H9 (cell line): ENCODE measurements at places on chromosomes 6 and 20. TPM values are rescaled to one million over a fixed set of nuclear protein-coding genes. Genes with fewer than 3 reads are reported as not detected.

The LY86 gene
- not detected in 2 replicates for total RNA-seq

- no peak overlapping the region for H3K27ac ChIP-seq
- H3K36me3 ChIP-seq = no peaks in the 10 kb centered on the region
- H3K4me1 ChIP-seq = no peaks in the 10 kb centered on the region
- peaks cover 15% of the 10 kb centered on the region for H3K27me3 ChIP-seq
- no peak overlapping the region for H3K4me3 ChIP-seq
- DNase-seq = no peak
Measured at GRCh38 chr20:46176739-46177378, 58.7 kb downstream of the CD40 start.

GRCh38 chr6:37230104-37230503 is 27.5 kb upstream of the TBC1D22B start:
- no peaks in the 10 kb centered on the region for H3K4me1 ChIP-seq
- DNase-seq = no peak
- H3K27ac ChIP-seq = no peak overlapping the region
- no peaks in the 10 kb centered on the region for H3K27me3 ChIP-seq
- H3K4me3 ChIP-seq = no peak overlapping the region
- no peaks in the 10 kb centered on the region for H3K36me3 ChIP-seq

The ZKSCAN8 gene
- total RNA-seq = 22.4 and 25.4 TPM in 2 replicates

The KIF25 gene
- 0.22 and 0.59 TPM in 2 replicates for total RNA-seq

The ZNF334 gene
- 17.2 and 19.5 TPM in 2 replicates for total RNA-seq

GRCh38 chr6:85747666-85748065 is 105.0 kb upstream of the SYNCRIP start:
- H3K27ac ChIP-seq = no peak overlapping the region
- no peak overlapping the region for H3K4me3 ChIP-seq
- no peaks in the 10 kb centered on the region for H3K27me3 ChIP-seq

DNA sequence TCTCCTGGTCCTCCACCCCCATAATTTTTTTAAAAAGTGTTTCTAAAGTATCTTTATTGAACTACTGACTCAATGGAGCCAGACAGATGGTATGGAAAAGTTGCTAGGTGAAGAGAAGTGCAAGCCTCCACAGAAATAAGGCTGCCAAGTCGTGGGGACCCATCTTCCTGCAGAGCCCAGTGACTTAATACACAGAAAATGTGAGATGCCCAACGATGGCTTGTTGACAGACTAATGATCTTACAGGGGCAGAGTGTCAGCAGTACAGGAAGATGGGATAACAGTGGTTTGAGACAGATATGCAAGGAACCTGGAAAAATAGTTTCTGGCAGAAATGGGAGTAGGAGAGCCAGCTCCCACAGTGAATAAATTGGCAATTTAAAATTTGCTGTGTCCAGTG is 43.3 kb downstream of the FYN start:
- no peaks in the 10 kb centered on the region for H3K27me3 ChIP-seq
- no peak overlapping the region for H3K27ac ChIP-seq
- DNase-seq = no peak
- H3K4me3 ChIP-seq = no peak overlapping the region
- no peaks in the 10 kb centered on the region for H3K36me3 ChIP-seq

The RSPO3 gene
- not detected in 2 replicates for total RNA-seq

DNA sequence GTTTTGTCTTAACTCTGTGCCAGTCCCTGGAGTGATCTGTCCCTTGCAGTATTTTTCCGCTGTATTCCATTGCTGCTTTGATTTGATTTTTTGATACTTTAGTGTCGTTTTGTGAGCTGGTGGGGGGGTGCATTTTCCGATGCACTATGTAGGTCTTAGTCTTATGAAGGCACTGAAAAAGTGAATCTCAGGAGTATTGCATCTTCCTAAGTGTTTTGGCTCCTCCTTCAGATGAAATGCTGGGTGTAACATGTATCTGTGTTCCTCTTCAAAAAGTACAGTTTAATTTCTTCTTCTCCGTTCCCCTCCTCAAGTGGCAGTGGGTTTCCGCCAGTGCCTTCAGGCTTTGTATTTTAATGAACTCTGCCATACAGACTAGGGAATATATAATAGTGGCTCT is 580.7 kb upstream of the GJE1 start:
- H3K4me1 ChIP-seq = no peaks in the 10 kb centered on the region
- no peak overlapping the region for H3K27ac ChIP-seq
- no peak for DNase-seq
- peaks cover 39% of the 10 kb centered on the region for H3K36me3 ChIP-seq

The ERVFRD-1 gene
- not detected in 2 replicates for total RNA-seq

GRCh38 chr6:108546079-108547049 is 14.4 kb upstream of the FOXO3 start:
- no peak overlapping the region for H3K27ac ChIP-seq
- no peak overlapping the region for H3K4me3 ChIP-seq
- peaks cover 2% of the 10 kb centered on the region; the same call in 1 of the 2 replicates for H3K4me1 ChIP-seq

DNA sequence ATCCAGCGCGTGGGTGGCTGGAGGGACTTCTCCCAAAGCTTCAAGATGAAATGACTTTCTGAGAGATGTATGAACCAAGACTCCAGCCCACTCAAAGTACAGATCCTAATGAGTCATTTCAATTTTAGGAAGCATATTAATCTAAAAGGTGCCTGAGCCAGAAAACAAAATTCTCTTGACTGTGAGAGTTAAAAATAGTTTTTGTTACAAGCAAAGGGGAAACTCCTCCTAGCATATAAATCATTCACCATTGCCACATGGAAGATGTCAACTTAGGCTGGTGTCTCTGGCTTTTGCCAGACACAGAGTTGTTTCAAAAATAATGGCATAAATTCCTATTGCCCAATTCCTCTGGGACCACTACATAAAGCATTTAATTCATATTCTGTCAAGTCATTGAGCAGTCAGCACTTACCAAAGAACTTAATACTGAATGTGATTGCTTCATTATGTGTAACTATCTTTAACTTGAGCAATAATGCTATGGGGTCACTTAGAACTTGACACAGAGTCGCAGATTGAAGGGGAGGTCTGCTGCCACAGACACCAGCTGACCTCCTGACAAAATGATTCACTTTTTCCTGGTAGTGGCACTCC is 280.6 kb downstream of the SLC35F1 start:
- H3K4me3 ChIP-seq = no peak overlapping the region
- H3K4me1 ChIP-seq = no peaks in the 10 kb centered on the region; the same call in 1 of the 2 replicates
- DNase-seq = no peak
- no peak overlapping the region for H3K27ac ChIP-seq
- no peaks in the 10 kb centered on the region for H3K36me3 ChIP-seq

- H3K27me3 ChIP-seq = no peaks in the 10 kb centered on the region
- H3K36me3 ChIP-seq = no peaks in the 10 kb centered on the region
- DNase-seq = no peak
- no peaks in the 10 kb centered on the region for H3K4me1 ChIP-seq
- H3K4me3 ChIP-seq = no peak overlapping the region
Measured at GRCh38 chr6:154653385-154653784, 79.8 kb upstream of the SCAF8 start.

- 0 out of 2 replicates have a peak, but pooled peaks cover 3% of the 10 kb centered on the region for H3K36me3 ChIP-seq
- no peak overlapping the region for H3K4me3 ChIP-seq
- no peak for DNase-seq
Measured at GRCh38 chr6:84671183-84671582, 93.2 kb downstream of the TBX18 start.

- H3K4me1 ChIP-seq = no peaks in the 10 kb centered on the region
- H3K4me3 ChIP-seq = no peak overlapping the region
- no peak overlapping the region for H3K27ac ChIP-seq
- no peaks in the 10 kb centered on the region for H3K36me3 ChIP-seq
- no peaks in the 10 kb centered on the region for H3K27me3 ChIP-seq
- DNase-seq = peak; percentile 73
Measured at GRCh38 chr20:62409931-62410745, 3.1 kb upstream of the CABLES2 start.

DNA sequence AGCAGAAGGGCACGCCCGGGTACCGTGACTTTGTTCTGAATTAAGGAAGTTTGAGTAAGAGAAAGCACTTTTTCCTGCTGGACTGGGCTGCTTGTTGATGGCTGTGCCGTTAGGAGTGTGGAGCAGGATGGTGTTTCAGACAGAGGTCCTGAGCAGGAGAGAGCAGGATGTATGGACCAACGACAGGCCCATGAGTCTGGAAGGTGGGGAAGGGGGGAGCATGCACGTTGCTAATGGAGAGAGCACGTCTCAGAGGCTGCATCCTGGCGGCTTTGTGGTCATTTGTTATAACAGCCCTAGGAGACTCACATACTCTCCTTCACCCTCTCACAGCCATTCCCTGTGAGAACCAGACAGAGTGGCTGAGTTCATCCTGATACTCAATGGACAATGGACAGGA is 56.8 kb downstream of the PHACTR3 start:
- H3K27me3 ChIP-seq = no peaks in the 10 kb centered on the region
- no peak overlapping the region for H3K27ac ChIP-seq
- H3K4me1 ChIP-seq = no peaks in the 10 kb centered on the region
- peaks cover 2% of the 10 kb centered on the region for H3K36me3 ChIP-seq
- DNase-seq = no peak

The MAS1 gene
- total RNA-seq = 0.02 TPM in 2 replicates

The ATP6V1G2 gene
- total RNA-seq = 3.6 and 3.8 TPM in 2 replicates

The PCK1 gene
- total RNA-seq = not detected in 2 replicates

- H3K4me1 ChIP-seq = peaks cover 2% of the 10 kb centered on the region; the same call in 1 of the 2 replicates
- H3K36me3 ChIP-seq = no peaks in the 10 kb centered on the region
- DNase-seq = no peak
- no peak overlapping the region for H3K27ac ChIP-seq
- H3K4me3 ChIP-seq = no peak overlapping the region
- no peaks in the 10 kb centered on the region for H3K27me3 ChIP-seq
Measured at GRCh38 chr6:89500611-89501010, 67.7 kb downstream of the ANKRD6 start.

GRCh38 chr6:132763269-132763668 is 5.6 kb upstream of the VNN2 start:
- no peaks in the 10 kb centered on the region for H3K36me3 ChIP-seq
- H3K27me3 ChIP-seq = no peaks in the 10 kb centered on the region
- no peaks in the 10 kb centered on the region for H3K4me1 ChIP-seq
- H3K4me3 ChIP-seq = no peak overlapping the region
- H3K27ac ChIP-seq = no peak overlapping the region

- no peaks in the 10 kb centered on the region for H3K27me3 ChIP-seq
- no peaks in the 10 kb centered on the region for H3K36me3 ChIP-seq
- no peak for DNase-seq
Measured at GRCh38 chr6:109014606-109015005, 80.0 kb downstream of the SESN1 start.

GRCh38 chr20:47419953-47420514 is 63.5 kb upstream of the ZMYND8 start:
- no peaks in the 10 kb centered on the region for H3K27me3 ChIP-seq
- no peaks in the 10 kb centered on the region for H3K36me3 ChIP-seq
- H3K27ac ChIP-seq = no peak overlapping the region
- no peak for DNase-seq
- no peak overlapping the region for H3K4me3 ChIP-seq

DNA sequence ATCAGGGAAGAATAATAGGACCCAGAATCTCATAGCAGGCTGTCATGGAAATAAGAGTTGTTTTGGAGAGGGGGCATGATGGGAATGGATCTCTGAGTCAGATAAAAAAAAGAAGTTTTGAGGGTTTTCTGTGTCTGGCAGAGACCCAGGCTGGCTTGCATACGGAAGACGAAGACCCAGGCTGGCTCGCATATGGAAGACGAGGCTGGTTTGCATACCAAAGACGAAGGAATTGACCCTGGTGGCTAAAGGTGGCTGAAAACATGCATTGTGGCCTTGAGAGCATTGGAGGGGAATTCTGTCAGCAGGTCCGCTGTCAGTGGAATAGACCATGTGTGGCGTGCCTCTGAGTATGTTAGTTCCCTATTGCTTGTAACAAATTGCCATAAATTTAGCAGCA is 335.1 kb downstream of the BTBD3 start:
- H3K36me3 ChIP-seq = no peaks in the 10 kb centered on the region
- no peak overlapping the region for H3K4me3 ChIP-seq
- H3K27me3 ChIP-seq = no peaks in the 10 kb centered on the region
- peaks cover 4% of the 10 kb centered on the region for H3K4me1 ChIP-seq

The SYCP2 gene
- total RNA-seq = 0.70 and 0.94 TPM in 2 replicates

- H3K27ac ChIP-seq = no peak overlapping the region
- no peaks in the 10 kb centered on the region; the same call in 1 of the 2 replicates for H3K4me1 ChIP-seq
- H3K27me3 ChIP-seq = no peaks in the 10 kb centered on the region
- no peaks in the 10 kb centered on the region for H3K36me3 ChIP-seq
- no peak overlapping the region for H3K4me3 ChIP-seq
Measured at GRCh38 chr6:148681666-148682065, 65.2 kb upstream of the UST start.

GRCh38 chr6:109321752-109322151 is 60.5 kb downstream of the CD164 start:
- H3K36me3 ChIP-seq = no peaks in the 10 kb centered on the region
- H3K27me3 ChIP-seq = no peaks in the 10 kb centered on the region; the same call in 1 of the 2 replicates
- H3K4me1 ChIP-seq = no peaks in the 10 kb centered on the region
- no peak overlapping the region for H3K27ac ChIP-seq

DNA sequence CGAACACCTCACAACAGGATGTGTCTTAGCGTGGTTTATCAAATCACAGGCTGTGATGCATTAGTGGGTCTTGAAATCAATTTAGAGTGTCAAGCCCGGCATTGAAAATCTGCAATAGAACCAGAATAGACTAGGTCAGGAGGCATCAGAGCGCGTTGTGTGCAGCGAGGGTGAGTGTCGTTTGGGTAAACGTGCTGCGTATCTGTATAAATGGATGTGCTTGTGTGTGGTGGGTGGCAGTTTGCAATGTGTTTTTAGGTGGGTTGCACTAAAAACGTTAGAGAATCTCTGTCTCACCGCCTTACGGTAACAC is 121.0 kb upstream of the SULF2 start:
- no peak overlapping the region for H3K4me3 ChIP-seq
- no peaks in the 10 kb centered on the region for H3K27me3 ChIP-seq
- H3K36me3 ChIP-seq = no peaks in the 10 kb centered on the region
- DNase-seq = no peak
- H3K4me1 ChIP-seq = no peaks in the 10 kb centered on the region

- H3K4me1 ChIP-seq = peaks cover 9% of the 10 kb centered on the region; the same call in 1 of the 2 replicates
- no peaks in the 10 kb centered on the region for H3K36me3 ChIP-seq
- no peak overlapping the region for H3K27ac ChIP-seq
Measured at GRCh38 chr6:150717419-150717818, 117.7 kb downstream of the PLEKHG1 start.

GRCh38 chr20:45860560-45861220 is 3.3 kb downstream of the ZSWIM3 start:
- no peak overlapping the region for H3K4me3 ChIP-seq
- H3K4me1 ChIP-seq = peaks cover 2% of the 10 kb centered on the region; the same call in 1 of the 2 replicates
- no peak for DNase-seq
- H3K27ac ChIP-seq = no peak overlapping the region

The GPR6 gene
- total RNA-seq = 0.20 TPM in 1 of 2 replicates, not detected in the other

- H3K36me3 ChIP-seq = peaks cover 68% of the 10 kb centered on the region
- H3K27ac ChIP-seq = no peak overlapping the region
- no peaks in the 10 kb centered on the region for H3K27me3 ChIP-seq
- DNase-seq = no peak
- H3K4me1 ChIP-seq = no peaks in the 10 kb centered on the region
Measured at GRCh38 chr20:50903353-50904051, 27.7 kb downstream of the ADNP start.

The TJAP1 gene
- total RNA-seq = 45.1 and 49.2 TPM in 2 replicates

The XKR7 gene
- total RNA-seq = 1.3 and 1.5 TPM in 2 replicates
